ENCODE measurements at places on chromosomes 6 and 20.

DNA sequence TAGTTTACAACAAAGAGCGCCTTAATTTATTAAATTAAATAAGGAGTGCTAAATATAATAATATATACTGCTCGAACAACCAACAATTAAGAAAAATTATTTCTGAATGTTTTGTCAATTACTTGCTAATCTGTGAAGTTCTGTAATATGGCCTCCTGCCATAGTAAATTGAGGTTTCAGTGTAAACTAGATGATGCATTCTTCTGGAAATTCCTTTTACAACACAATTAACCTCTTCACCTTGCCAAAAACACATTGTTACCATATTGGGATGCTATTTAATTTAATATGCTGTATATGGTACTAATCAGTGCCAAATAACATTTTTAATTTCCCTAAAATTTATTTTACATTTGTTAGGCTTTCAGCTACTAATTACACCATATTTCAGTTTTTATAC is 808.4 kb upstream of the CITED2 start:
- DNase-seq, result no peak

GRCh38 chr6:30818391-30818841 is 65.9 kb upstream of the DDR1 start:
- no peak for DNase-seq

- DNase-seq, result no peak
These were observed 26.3 kb downstream of the SUN5 start for GRCh38 chr20:32978009-32978335.

DNA sequence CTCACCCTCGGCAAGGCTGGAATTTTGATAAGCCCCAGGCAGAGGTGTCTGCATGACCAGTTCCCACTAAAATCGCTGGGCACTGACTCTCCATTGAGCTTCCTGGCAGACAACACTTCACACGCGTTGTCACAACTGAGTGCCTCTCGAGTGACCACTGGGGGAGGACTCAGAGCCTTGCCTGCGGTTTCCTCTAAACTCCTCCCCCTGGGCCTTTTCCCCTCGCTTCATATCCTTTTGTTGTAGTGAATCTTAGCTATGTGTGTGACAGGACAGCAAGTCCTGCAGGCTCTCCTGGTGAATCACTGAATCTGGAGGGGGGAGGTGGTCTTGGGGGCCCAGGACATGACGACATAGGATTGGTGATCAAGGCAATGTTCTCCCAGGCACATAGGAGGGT is 670.8 kb downstream of the PRKN start:
- no peak for DNase-seq

- DNase-seq, result no peak
These were observed 790.9 kb downstream of the TFAP2A start for GRCh38 chr6:9623985-9624384.

DNA sequence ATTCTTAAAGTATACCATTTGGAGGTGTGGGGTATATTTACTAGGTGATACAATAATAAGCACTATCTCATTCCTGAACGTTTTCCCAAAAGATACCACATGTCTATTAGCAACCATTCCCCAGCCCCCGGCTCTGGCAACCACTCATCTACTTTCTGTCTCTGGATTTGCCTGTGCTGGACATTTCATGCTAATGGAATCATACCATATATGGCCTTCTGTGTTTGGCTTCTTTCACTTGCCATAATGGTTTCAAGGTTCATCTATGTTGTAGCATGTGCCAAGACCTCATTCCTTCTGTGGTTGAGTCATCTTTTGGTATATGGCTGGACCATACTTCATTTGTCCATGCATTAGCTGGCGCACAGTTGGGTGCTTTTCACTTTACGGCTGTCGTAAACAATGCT is 39.7 kb downstream of the BCAS4 start:
- DNase-seq, result no peak
